Amygdala (tissue), 56 donors: ENCODE measurements at places on chromosomes 4 and X.

DNA sequence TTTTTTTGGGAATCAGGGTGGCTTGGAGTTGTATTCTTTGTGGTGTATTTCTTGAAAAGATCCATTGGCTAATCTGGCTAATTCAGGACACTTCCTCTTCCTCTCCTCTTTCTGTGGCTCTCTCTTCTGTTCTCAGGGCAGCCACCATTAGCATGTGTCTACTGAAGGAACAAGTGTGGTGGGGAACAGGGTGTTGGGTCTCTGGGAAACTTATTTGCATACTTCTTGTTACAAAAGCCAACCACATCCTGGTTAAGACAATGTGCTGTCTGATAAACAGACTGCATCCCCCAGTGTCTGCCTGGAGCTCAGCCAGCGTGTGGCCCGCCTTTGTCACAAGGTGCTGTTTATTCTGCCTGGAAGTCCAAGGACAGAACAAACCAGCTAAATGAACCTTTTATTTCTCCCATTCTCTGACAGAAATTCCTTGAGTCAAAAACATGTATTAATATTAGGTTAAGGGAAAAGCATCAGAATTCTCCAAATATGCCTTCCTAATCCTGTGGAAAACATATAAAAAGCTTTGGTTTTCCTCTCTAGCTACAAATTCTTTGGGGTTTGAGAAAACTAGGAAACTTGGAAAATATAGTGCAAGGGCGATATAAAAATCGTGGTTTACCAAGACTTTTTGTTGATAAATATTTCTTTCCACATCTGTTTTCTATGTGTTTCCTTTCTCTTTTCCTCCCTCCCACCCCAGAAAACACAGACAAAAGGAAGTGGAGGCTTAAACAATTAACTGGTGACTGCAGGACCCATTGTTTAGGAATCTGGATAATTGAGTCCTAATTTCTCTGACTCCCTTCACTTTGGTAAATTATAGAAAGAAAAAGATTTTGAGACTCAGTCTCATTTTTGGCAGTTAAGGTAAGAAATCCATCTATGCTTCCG is 203.6 kb downstream of the SPRY1 start:
- DNase-seq, result no peak

GRCh38 chrX:130176942-130177341 is 5.2 kb downstream of the RAB33A start:
- DNase-seq, result no peak

GRCh38 chr4:106355193-106355592 is 13.4 kb downstream of the GIMD1 start:
- no peak for DNase-seq

DNA sequence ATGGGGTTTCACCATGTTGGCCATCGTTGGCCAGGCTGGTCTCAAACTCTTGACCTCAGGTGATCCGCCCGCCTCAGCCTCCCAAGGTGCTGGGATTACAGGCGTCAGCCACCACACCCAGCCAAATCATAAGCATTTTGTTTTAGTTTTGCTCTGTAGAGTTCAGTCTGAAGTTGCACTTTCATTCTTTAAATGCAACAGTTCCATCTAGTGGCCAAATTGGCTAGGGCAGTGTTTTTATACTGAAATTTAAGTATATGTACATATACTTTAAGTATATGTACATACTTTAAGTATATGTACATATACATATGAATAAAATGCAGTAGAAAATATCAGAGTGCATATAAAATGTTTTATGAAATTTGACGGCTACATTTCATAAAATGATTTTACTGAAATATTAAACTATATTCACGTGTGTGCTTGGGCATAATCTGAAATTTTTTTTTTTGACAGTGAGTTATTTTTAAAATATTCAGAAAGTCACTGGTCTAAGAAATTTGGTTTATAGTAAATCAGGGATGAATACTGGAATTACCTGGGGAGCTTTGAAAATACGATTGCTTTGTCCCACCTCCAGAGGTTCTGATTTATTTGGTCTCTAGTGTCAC is 145.5 kb downstream of the NWD2 start:
- DNase-seq, result peak; percentile 8

DNA sequence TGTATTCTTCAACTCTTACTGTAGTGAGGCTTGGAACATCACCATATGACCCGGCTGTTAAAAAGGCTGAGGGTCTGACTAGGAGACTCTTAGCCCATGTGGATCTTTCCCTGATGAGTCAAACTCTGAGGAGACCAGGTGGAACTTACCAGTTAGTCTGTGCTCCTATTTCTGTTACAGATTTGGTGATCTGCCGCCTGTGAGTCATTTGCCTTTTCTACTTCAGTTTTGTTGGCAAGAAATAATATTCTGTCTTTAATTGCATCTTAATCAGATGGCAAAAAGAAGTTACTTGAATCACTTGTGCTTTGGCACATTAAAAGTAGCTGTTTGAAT is 48.4 kb downstream of the MTM1 start:
- DNase-seq, result no peak

DNA sequence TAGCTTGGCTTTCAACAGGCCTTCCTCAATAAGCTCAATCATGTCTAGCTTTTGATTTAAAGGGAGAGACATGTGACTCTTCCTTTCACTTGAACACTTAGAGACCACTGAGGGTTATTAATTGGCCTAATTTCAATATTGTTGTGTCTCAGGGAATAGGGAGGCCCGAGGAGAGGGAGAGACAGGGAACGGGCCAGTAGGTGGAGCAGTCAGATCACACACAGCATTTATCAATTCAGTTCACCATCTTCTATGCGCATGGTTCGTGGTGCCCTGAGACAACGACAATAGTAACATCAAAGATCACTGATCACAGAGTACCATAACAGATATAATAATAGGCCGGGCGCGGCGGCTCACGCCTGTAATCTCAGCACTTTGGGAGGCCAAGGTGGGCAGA is 17.8 kb downstream of the ZNF81 start:
- no peak for DNase-seq

DNA sequence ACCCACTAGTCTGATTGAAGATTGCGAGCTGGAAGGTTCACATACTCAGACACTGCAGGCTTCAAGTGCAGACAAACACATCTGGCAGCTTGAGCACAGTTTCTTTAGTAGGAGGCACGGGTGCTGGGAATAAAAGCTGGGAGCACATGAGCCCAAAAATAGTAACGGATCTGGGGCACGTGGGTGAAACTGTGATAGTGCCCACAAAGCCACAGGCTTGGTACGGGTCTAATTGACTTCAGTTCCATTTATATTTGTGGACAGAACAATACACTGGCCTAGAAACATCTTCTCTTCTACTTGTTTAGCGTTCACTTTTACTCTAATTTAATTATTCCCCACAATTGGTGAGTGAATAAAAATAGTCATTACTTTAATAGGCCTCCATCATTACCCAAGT is 2370.7 kb downstream of the PCDH7 start:
- DNase-seq, result no peak

DNA sequence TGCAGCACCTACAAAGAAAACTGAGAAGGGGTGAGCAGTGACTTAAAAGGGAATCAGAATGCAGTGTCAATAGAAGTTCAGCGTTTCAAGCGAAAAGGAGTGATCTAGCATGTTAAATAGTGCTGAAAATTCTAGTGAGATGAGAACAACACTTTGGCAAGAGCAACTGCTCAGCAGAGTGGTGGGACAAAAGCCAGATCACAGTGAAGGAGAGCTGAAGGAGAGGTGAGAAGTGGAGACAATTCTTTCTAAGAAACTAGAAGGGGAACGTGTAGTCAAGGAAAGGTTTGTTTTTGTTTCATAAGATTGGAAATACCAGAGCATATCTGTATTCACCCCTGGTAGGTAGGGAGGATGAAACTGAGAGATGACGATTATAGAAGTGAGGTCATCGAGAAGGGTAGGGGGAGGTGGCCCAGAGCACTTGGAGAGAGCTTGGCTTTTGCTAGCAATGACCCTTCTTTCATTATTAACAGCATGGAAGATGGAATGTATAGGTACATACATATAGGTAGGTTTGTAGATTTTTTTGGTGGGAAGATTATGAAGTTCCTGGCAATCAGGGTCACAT is 33.7 kb downstream of the SRPX2 start:
- DNase-seq, result no peak

- DNase-seq, result no peak
Measured at GRCh38 chr4:3369781-3370674, 71.7 kb upstream of the HGFAC start.

DNA sequence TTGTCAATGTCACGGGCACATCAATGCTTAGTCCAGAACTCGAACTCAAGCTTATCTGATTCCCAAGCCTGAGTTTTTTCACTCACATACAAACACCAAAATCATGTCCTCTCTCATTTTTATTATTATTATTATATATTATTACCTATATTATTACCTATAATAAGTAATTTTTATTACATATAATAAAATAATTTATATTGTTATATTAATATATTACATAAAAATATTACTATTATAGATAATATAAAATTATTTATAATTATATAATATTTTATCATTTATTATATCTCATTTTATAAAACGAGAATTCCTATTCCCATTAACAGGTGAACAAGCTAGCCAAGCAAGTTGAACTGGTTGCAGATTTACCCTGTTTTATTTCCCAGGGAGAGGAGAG is 13.0 kb downstream of the RXFP1 start:
- no peak for DNase-seq

DNA sequence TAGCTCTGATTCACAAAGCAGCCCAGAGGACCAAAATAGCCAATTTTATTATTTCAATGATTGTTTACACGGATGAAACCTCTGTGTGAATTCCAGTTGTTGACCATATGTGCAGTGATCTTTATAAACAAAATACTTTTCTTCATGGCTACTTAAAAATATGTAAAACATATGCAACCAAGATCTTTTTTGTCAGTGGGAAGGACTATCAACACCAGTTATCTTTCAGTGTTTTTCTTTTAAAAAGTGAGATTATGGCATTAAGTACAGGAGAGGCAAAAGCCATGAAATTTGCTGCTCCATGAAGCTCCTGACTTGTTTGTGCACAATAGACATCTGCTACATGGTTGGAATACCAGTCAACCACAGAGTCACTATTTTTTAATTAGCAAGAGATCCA is 184.4 kb downstream of the DKK2 start:
- DNase-seq, result no peak

DNA sequence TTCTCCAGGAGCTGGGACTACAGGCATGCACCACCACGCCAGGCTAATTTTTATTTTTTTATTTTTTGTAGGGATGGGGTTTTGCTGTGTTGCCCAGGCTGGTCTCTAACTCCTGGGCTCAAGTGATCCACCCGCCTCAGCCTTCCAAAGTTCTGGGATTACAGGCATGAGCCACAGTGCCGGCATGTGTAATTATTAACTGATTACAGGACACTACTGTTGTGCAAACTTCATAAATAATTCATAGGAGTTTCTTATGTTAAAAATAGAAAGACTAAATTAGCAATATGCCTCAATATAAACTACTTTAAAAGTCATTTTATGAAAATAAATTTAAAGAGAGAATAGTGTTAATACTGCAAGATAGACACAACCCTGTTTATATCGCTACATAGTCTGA is 221.9 kb downstream of the SNCA start:
- DNase-seq, result no peak

GRCh38 chr4:150080337-150080736 is 2.1 kb downstream of the DCLK2 start:
- no peak for DNase-seq

DNA sequence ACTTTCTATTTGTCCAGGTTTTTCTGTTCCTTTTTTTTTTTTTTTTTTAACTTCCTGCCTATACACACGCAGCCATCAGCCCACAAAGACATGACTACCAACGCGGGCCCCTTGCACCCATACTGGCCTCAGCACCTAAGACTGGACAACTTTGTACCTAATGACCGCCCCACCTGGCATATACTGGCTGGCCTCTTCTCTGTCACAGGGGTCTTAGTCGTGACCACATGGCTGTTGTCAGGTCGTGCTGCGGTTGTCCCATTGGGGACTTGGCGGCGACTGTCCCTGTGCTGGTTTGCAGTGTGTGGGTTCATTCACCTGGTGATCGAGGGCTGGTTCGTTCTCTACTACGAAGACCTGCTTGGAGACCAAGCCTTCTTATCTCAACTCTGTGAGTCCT is 2.1 kb downstream of the EBP start:
- DNase-seq, result no peak

GRCh38 chr4:141127884-141128283 is 5.4 kb downstream of the RNF150 start:
- no peak for DNase-seq

DNA sequence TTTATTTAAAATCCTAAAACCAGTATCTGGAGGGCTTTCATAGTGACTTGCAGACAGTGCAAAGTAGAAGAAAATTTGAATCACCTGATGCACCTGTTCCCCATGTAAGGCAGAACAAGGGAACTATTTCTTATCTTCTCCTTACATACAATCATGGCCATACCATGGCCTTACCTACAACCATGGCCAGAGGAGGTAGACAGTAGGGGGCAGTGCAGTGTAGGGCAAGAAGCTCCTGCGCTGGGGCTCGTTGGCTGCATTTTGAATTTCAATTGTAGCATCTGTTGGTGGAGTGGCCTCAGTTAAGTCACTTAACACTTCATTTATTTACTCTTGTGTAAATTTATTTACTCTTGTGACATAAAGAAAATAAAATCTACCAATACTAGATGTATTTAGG is 33.0 kb downstream of the GALNTL6 start:
- DNase-seq, result no peak

DNA sequence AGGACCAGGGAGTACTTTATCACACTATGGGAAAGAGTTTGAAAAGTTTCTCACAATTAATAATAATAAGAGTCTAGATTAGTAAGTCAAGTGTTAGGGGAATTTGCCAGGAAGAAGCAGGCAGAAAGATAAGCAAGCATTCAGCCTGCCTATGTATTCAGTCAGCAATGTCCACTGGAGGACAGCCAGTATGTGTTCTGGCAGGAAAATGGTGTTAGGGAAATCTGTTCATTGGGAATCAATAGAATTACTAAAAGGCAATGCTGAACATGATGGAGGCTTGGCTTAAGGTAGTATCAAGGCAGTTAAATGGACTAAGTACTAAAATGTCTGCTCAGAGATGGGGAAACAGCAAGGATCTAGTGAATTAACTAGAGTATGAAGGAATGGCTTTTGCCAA is 221.2 kb downstream of the PPP4R3C start:
- DNase-seq, result no peak

DNA sequence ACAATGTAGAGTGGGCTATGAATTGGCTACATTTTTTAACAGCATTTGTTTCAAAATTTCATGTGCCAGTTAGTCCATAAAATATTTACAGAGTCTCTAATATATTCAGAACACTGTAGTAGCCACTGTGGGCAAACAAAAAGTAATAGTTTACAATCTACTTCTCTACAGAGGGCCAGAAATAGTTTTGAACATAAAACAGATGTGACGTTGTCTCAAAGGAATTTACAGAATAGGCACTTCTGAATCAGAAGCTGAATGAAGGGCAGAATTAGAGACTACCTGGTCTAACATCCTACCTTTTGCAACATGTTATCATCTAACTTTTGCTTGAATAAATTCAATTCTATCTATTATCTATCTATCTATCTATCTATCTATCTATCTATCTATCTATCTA is 811.9 kb upstream of the EPHA5 start:
- no peak for DNase-seq

- DNase-seq, result no peak
Measured at GRCh38 chrX:69163936-69164741, 1.1 kb downstream of the PJA1 start.
